Globus pallidus (tissue), 1 donor: ENCODE measurements at places on chromosomes 7 and 10.

GRCh38 chr7:73703757-73704639 is 15.5 kb downstream of the STX1A start:
- no peak for DNase-seq

DNA sequence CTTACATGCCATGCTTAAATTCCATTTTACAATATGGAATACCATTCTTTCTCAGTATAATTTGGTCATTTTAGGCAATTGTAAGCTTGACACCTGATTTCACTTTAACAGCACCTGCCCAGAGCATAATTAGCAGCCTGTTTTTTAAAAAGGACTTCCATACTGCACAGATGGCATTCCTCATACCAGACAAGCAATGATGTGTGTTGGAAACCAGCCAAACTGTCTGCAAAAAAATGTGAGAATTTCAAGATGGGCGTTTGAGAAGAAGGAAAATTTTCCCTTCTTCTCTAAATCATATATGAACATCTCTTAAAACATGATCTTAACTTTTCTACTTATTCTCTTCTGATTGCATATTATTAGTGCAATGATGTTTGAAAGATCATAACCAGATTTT is 40.4 kb upstream of the AGMO start:
- no peak for DNase-seq

GRCh38 chr10:47118326-47118725 is 181.7 kb upstream of the GDF10 start:
- no peak for DNase-seq

GRCh38 chr7:1100834-1101562 is 13.1 kb downstream of the GPER1 start:
- DNase-seq: no peak

DNA sequence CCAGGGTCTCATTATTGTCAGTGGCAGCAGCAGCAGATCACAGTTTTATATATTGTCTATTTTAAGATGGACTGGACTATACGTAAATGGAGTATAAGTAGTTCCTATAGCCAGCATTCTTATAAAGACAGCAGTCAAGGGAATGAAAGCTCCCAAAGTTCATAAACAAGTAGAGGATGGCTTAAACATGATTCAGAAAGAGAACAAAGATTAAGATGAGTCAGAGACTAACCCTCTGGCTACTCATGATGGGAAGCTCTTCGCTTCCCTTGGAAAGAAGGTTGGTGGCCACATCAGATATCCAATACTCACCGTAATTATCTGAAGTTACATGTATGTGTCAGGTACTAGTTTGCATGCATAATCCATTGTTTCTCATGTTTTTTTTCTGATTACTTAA is 277.0 kb downstream of the INHBA start:
- no peak for DNase-seq

- DNase-seq: no peak
These were observed 366.6 kb downstream of the PRPF18 start for GRCh38 chr10:13953371-13953770.
